ENCODE measurements at places on chromosomes 13 and 19.

GRCh38 chr13:109418111-109418510 is 368.3 kb downstream of the IRS2 start:
- DNase-seq = no peak

- DNase-seq = no peak
Observed at GRCh38 chr13:32415019-32415418, 12.9 kb downstream of the N4BP2L1 start.

GRCh38 chr13:99656844-99657381 is 155.6 kb downstream of the TM9SF2 start:
- no peak for DNase-seq

GRCh38 chr13:34571716-34572115 is 370.4 kb upstream of the NBEA start:
- no peak for DNase-seq

Data from NCI-H1105 treated with DMSO at 0.1 percent for 48 hours (cell line).